HuH-7.5 (cell line): ENCODE measurements at places on chromosomes 7 and 10.
A peak's percentile ranks its signal among the peaks of the same experiment; 100 is the strongest.

DNA sequence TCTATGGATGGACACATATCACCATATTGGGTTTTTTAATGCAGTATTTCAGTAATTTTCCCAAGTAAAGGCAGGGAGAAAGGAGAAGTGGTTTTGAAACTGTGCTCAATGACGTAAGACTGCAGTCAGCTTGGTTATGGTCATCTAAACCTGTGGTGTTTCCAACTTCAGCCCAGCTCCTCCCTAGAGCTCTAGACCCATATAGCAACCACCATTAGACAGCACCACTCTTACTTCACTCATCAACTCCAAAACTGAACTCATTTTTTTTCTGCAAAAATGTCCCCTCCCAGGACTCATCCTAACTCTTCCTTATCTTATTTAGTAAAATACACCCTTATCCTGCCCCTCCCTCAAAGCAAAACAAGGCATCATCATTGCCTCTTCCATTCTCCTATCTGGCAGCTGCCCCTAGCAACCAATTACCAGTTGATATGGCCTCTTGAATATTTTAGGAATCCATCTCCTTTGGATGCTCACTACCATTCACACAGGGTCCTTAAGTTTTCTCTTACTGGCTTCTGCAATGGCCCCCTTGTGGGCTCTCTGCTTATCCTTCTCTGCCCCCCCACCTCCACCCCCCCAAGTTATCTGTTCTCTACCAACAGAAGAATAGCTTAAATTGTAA, 1.5 kb upstream of the RALA start:
- no peak for DNase-seq

GRCh38 chr7:117659531-117660011, 179.7 kb downstream of the CFTR start:
- DNase-seq = no peak

DNA sequence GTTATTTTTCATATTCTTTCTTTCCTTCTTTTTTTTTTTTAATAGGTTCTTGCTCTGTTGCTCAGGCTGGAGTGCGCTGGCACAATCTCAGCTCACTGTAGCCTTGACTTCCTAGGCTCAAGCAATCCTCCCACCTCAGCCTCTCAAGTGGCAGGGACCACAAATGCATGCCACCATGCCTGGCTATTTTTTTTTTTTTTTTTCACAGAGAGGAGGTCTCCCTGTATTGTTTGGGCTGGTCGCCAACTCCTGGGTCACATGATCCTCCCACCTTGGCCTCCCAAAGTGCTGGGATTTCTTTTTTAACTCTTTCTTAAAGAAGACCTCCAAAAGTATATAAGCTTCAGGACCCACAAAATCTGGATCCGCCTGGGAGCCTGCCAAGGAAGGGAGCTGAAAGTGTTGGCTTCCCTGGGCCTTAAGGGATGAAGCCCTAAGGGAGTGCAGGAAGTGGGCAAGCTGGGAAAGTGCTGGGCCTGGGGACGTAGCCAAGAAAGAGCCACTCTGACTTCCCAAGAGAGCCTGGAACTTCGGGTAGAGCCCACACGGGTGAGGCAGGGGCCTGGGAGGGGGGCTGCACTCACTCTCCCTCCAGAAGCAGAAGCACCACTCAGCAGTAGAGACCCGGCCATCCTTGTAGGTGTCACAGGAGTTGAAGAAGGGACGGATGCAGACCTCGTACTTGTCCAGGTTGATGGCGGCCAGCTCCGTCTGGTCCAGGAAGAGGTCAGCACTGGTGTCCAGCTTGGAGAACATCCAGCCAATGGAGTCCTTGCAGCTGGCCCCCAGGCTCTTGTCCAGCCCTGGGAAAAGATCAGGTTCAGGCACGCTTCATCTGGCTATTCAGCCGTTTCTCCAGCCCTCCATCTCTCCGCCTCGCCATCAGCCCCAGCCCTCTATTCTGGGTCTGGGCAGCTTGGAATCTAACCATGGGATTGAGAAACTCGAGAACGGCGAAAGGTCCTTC, 21.8 kb downstream of the SPOCK2 start:
- no peak for DNase-seq

DNA sequence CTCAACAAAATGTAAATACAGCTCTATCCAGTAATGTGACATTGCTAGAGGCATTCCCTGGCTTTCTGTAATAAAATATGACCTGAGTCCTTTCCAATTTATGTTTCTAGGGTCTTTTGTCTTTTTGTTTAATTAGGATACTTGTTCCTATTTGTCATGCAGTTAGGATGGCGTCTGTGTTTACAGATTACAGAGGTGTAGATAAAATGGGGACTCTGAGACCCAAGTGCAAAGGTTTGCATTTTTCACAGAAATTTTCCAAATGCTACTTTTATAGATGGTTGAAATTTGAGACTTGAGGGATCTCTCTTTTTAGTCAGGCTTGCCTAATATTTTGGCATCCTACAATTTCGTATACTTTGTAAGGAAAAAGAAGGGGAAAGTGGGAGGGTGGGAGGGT, 332.4 kb downstream of the PTEN start:
- no peak for DNase-seq

DNA sequence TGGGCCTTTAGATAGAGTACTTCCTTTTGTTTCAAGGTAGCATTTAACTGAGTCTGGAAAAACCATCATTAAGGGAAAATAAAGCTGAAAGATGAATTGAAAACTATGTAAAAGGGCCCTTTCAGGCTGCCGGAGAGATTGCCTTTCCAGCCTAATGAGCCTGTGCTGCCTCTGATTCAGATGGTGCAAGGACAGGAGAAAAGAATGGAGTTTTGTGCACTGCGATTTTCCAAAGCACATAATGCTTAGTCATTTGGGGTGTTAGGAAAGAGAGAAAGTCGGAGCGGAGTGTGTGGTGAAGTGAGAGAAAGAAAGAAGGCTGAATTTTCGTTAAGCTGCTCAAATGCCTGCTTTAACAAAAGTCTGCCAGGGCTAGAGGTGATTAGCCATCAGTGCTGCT, 259.7 kb downstream of the PAXIP1 start:
- DNase-seq = no peak

- DNase-seq = peak; percentile 70
These were observed 7.3 kb downstream of the DPYSL4 start for GRCh38 chr10:132193907-132194552.

DNA sequence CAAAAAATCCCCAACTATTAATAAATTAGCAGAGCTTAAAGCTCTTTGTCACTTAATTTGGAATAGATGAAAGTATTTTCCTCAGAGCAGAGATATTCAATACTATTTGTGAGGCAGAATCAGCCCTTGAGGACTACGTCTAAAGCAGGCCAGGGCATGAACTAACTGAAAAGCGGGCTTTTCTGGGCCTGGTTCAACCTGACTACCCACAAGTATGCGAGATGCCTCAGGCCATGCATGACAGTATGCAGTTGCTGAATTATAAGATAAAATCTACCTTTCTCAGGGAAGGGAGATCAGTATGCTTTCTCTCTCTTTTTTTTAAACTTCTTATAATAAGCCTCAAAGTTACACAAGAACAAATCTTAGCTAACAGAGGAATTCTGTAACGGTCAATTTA, 20.1 kb downstream of the TMEM168 start:
- DNase-seq = no peak

DNA sequence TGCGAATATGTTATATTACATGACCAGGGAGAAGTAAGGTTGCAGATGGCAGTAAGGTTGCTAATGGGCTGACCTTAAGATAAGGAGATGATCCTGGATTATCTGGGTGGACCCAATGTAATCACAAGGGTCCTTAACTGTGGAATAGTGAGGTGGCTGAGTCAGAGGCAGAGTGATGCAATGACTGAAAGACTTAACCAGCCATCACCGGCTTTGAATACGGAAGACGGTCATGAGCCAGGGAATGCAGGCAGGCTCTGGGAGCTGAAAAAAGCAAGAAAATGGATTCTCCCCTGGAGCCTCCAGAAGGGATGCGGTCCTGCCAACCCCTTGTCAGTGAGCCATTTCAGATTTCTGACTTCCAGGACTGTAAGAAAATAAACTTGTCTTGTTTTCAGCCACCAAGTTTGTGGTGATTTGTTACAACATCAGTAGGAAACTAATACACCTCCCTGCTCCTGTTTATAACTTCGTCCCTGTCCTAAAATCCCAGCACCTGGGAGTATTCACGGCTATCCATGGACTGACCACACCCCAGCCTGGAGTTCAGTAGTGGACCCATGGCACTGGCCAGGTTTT, 4.6 kb upstream of the C10orf95 start:
- no peak for DNase-seq

GRCh38 chr7:7114575-7115291, 67.6 kb upstream of the C1GALT1 start:
- peak; percentile 58 for DNase-seq

DNA sequence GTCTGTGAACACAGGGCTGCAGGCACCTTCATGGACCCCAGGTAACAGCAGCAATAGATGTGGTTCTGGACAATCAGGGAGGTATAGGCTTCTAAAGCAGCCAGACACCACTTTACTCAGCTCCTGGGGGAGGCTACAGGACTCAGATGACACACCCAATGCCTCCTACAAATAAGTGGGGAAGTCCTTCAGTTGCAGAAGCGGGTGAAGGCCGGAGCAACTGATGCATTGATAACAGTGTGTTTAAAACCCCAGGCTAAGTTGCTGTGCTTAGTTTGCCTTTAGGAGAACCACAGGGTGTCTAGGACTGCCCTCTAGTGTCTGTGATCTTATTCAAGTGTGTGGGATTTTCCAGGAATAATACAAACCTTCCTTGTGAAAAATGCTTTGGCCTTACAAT, 5.9 kb upstream of the ITGA8 start:
- peak; percentile 62 for DNase-seq
